ENCODE measurements at places on chromosomes 16 and 17.

GRCh38 chr16:48498769-48499631 lies 111.0 kb downstream of the N4BP1 start:
- DNase-seq = no peak

GRCh38 chr17:62084585-62084984 lies 19.5 kb upstream of the MED13 start:
- no peak for DNase-seq

DNA sequence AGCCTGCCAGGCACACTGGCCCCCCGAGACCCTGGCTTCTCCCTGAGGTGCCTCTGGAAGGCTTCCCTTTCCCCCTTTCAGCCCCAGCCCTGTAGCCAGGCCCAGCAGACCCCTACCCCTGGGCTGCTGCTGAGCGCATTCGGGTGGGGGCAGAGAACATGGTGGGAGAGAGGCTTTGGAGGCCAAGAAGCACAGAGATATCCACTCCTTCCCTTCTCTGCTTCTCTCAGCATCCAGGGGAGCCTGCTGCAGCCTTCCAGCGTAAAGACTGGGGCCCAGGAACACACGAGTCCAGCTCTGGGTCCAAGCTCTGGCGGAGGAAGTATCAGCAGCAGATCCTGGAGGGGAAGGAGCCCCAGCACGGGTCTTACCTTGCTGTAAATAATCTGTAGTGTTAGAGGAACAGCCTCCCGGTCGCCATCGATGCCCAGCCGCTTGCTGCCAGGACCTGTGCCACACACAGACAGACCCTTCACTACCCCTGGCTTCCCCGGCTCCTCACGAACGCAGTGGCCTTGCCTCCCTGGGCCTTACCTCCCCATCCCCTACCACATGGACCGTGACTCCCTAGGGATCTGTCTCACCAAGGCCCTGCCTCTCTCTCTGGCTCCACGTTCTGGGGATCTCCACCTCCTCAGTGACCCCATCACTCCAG lies 17.0 kb upstream of the PIK3R6 start:
- no peak for DNase-seq

DNA sequence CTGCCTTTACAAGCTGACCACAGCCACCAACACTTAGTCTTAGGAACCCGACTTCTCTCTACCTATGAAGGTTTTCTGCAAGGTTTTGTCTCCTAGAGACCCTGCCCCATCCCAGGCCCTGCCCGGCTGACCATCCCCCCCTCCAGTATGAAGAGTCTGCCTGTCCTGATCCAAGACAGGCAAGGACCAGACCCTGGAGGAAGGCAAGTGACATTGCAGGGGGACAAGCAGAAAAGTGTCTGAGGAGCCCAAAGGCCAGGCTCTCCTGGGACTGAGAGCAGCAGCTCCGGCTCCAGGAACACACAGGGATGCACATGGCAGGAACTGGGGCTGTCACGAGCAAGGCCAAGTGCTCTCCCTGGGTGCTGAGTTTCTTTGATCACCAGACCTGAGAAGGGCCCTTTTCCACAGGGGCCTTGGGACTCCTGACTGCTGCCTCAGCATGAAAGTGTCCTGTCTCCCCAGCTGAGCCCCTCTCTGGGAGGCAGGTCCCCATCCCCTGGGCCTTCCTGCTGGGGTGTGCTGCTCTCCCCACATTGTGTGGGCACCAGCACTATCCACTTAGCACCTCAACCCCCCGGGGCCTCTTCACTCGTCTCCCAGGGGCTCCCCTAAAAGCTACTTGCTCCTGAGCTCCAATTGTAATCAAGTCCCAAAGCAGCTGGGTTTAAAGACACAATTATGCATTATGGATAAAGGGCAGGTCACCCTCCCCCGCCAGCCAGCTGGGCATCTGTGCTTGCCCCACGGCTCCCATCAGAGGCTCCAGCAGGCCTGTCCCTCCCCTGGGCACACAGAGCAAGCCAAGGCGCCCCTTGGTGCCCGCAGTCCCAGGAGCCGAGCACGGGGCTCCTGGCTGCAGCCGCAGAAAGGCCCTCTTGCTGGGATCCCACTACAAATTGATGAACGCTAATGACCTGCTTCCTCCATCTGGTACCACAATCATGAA lies 11.6 kb upstream of the CACNG4 start:
- no peak for DNase-seq

GRCh38 chr17:27457360-27457715 lies 1.1 kb downstream of the KSR1 start:
- DNase-seq = no peak
